WTC11 (cell line): ENCODE measurements at places on chromosomes 7 and 10.
A peak's percentile ranks its signal among the peaks of the same experiment; 100 is the strongest.

GRCh38 chr7:31476073-31476745 lies 37.7 kb upstream of the ITPRID1 start:
- no peak for DNase-seq

- DNase-seq: peak; percentile 52
Measured at GRCh38 chr10:120456626-120457430, at the start of gene PLPP4. Gene PLPP4, plus strand, starts transcription at chr10:120457227. Its CDS starts 79 bp downstream, at chr10:120457306.

DNA sequence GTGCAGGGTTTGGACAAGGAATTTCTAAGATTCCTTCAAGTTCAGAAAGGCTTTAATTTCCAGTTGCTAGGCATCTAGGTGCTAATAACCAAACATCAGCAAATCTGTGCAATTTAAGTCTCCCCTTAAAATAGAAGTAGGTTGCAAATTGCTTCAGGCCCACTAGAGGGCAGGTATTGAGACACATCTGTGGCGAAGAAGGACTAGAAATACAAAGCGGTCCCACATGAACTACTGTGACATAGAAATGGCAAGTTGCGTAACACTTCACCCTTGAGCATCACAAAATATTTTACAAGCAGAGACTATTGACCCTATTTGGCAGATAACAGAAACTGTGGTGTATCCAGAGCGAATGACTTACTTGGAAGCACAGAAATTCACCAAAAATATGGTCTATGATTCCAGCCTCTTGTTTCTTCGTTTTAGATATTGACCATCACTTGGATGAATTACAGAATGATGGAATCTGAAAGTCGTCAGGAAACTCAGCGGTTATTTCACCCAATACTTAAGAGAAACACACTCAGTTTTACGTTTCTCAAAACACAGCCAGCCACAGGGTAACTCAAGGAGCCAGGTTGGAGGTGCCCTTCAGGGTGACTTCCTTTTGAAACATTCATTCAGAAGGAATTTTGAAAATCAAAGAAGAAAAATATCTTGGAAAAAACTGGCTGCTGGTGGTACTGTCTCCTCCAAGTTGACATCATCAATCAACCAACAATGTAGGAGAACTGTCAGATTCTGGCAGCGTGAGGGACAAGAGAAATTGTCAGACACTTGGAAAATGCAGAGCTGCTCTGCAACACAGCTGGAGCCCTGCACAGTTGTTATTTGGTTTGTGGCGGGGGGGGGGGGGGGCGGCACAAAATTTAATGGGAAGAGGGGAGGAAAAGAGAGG lies 256.3 kb upstream of the MINDY3 start:
- peak; percentile 14 for DNase-seq

- no peak for DNase-seq
Measured at GRCh38 chr7:35437619-35438275, 183.8 kb upstream of the TBX20 start.

DNA sequence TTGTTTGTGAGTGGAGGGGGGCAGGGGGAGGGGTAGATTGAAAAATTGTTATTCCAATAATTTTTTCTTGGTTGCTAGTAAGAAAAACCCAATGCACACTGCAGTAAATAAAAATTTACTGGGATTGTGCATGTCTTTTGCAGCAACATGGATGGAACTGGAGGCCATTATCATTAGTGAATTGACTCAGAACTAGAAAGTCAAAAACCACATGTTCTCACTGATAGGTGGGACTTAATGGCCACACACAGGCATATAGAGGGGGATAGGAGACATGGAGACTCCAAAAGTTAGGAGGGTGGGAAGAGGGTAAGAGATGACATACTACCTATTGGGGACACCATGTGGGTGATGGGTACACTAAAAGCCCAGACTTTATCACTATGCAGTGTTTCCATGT lies 67.2 kb downstream of the BUB3 start:
- DNase-seq: no peak

DNA sequence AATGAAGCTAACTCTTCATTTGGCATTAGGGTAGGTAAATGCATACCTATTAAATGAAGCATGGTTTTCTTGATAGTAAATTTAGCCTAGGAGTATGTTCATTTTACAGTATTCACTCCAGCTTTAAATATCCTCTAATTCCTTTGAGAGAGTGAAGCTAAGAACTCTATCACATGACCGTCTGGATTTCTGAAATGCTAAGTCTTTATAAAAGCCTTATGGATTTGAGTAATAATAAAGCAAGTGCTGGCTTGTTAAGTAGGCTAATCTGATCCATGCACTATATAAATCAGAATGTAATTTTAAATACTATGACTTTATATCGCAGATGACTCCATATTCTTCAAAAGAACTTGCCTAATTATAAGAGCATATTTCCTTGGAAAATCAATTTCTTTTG lies 64.8 kb downstream of the REEP3 start:
- DNase-seq: no peak

DNA sequence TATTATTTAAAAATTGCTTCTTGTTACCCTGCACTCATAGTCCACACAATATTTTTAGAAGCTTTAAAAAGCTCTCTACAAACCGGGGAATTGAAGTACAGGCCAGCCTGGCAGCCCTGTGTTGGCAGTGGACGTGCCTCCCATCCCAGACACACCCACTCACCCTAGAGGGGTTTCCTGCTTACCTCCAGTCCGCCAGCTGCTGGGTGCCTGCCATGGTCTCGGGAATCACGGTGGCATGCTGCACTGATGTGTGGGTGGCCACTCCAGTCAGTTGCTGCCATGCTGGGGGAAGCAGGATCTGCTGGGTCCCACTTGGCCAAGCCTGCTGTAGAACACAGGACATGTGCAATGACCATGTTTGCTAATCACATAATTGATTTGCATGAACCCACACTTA lies 80.4 kb downstream of the CLEC2L start:
- no peak for DNase-seq

DNA sequence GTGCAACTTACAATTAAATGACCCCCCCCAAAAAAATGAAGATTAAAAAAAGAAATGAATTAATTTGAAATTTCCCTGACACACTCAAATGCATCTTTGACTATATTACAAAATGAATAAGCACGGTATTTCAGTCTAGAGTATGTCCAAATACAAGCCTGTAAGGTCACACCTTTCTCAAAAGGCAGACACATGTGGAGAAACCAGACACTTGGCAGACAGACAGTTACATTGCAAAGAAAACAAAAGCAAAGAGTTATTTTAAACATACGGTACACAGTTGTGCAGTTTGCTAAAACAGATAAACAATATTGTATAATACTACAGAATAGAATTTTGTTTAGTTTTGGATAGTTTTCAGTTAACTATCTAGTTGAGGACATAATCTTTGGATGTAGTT lies 153.0 kb downstream of the ATE1 start:
- no peak for DNase-seq

GRCh38 chr10:66187053-66187733 lies 738.6 kb upstream of the LRRTM3 start:
- DNase-seq: no peak

DNA sequence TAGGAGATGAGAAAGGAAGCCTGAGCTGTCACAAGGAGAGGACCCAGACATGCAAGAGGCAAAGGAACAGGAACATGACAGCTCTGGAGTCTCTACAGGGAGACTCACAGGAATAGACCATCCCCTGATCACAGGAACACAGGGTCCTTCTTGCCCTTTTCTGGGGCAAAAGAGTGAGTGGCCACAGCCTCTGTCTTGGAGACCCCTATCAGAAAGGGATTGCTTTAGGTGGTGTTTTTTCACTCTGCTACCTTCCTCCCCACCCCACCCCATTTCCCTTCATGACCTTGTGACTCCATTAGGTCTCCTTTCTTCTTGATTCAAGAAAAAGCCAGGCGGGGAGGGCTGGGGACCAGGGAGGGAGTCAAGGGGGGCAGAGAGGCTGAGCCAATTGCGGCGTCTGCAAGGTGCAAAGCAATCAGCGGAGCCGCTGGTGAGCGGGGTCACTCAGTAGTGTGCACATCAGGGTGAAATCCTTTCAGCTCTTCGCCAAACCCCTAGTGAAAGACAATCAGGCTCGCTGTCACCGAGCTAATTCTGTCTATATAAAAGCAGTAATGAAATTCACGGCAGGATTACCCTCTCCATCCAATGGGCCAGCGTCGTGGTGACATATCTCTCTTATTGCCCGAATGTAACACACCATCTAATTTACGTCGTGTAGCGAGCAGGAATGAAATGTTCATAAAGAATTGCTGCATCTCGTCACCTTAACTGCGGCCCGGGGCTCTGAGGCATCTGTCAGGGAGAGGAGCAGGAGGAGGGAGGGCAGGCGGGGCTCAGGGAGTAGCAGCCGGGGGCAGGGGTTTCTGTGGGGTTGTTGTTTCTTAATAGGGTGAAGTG lies 31.5 kb upstream of the BTRC start:
- DNase-seq: no peak

DNA sequence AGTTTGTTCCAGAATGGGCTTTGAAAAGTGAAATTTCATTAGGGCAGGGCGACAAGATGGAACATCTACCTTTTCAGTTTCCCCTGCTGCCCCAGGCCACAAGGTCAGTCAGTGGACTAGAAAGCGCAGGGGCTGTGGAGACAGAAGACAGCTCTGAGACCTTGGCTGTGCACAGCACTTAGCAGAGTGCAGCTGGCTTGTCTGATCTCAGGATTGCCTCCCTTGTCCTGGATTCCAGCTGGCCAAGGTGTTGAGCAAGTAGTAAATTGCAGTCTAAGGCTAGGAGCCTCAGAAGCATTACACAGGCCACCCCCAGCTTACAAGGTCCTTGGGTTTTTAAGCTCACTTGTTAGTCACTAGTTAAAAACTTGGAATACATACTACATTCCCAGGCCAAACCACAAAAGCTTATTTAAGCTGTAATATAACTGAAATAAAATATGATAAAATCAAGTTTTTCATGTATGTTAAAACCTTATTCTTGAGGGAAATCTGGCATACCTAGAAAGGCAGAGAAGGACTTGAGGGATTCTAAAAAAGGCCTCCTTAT lies 67.3 kb upstream of the NPY start:
- no peak for DNase-seq
